ENCODE measurements at places on chromosomes 4 and X.

- DNase-seq: peak; percentile 59
Measured at GRCh38 chr4:26088433-26088928, 174.5 kb downstream of the SMIM20 start.

GRCh38 chr4:22030307-22030706 lies 81.7 kb upstream of the KCNIP4 start:
- DNase-seq: no peak

GRCh38 chrX:120536061-120536460 lies 24.7 kb downstream of the CUL4B start:
- no peak for DNase-seq

- no peak for DNase-seq
Measured at GRCh38 chr4:44147571-44148075, 301.0 kb downstream of the KCTD8 start.

DNA sequence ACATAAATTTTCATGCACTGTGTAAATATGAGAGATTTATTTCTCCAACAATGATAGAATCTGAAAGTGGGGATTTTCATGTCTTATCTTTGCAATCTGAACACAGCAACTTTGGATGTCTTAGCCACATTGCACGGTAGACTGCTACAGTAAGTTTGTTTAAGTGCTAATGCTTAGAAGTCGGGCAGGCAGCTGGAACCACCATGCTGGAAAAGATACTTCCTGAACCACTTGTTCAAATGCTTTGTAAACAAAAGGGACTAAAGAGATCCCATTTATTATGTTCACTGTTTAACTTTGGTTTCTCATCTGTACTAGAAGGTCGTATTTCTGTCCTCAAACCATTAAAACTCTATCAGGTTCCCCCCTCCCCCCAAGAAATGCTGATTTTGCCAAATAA lies 555.9 kb upstream of the DIPK2B start:
- DNase-seq: no peak

GRCh38 chr4:137032222-137032621 lies 500.1 kb downstream of the PCDH18 start:
- DNase-seq: no peak

DNA sequence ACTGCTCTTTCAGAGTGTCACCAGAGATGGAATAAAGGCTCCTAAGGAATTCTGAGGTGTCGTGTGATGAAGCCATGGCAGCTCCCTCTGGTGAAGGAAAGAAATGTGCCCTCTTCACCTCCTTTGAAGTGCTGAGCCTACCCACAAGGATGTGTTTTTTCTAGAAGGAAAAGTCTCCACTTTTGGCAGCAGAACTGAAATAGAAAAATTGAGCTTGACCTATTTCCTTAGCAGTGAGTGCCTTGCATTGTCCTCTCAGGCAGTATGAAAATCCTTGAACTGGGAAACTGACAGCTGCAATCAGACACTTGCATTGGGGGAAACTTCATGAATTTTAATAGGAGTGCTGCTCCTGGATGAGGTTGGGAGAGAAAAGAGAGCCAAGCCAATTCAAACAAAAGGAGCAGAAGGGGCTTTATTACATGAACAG lies 95.2 kb downstream of the DCLK2 start:
- no peak for DNase-seq

DNA sequence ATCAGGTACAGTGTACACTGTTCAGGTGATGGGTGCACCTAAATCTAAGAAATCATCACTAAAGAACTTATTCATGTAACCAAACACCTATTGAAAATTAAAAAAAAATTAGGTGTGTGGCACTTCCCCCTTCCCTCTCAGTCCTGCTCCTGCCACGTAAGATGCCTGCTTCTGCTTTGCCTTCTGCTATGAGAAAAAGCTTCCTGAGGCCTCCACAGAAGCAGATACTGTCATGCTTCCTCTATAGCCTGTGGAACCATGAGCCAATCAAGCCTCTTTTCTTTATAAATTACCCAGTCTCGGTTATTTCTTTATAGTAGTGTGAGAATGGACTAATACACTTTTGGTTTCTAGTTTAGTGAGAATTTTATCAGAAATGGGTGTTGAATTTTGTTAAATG lies 459.8 kb upstream of the DIPK2B start:
- DNase-seq: no peak

DNA sequence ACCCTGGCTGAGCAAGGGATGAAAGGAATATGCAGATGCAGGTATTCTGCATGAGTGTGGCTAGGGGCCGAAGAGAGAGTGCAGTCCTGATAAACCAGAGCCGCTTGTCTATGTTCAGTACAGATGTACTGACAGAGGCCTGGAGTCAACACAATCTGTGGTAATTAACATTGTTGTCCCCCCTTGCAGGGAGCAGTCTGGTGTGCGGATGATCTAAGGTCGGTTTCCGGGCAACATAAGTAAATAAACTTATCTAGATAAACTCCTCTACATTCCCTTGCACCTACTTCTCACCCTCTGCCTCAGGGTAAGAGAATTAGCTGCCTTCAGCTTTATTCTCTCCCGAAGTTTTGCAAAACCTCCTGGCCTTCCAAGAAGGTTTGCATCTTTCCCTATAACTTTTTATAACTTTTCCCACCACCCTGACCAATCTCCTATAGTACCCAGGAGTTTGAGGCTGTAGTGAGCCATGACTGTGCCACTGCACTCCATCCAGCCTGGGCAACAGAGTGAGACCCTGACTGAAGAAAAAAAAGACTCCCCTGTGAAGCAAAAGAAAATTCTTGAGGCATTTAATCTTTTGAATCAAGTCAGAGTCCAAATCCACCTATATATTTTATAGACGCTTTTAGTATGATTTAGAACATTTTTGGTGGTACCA lies 26.6 kb downstream of the SNX25 start:
- no peak for DNase-seq
